ENCODE measurements at places on chromosomes 12 and 14.
A peak's percentile ranks its signal among the peaks of the same experiment; 100 is the strongest.

- DNase-seq, result peak; percentile 70
These were observed at the start of gene DDHD1 for GRCh38 chr14:53152887-53153701. Gene DDHD1, minus strand, starts transcription at chr14:53153323. Its CDS starts 225 bp downstream, at chr14:53153098.

DNA sequence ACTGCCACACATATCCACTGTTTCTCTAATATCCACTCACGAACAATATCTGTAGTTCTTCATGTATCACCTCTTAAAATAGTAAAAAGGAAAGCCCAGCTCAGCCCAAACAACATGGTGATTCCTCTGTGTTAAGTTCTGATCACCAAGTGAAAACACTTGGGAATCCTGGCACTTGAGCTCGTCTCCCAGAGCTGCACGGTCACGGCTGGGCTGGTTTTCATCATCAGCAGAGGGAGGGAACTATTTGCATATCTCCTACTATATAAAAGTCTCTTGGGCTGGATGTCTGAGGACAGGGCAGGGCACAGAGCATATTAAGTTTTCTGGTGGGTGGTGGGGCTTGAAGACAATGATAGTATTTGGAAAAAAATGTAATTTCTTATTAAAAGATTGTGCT, 870.6 kb downstream of the TMEM121 start:
- DNase-seq, result no peak

DNA sequence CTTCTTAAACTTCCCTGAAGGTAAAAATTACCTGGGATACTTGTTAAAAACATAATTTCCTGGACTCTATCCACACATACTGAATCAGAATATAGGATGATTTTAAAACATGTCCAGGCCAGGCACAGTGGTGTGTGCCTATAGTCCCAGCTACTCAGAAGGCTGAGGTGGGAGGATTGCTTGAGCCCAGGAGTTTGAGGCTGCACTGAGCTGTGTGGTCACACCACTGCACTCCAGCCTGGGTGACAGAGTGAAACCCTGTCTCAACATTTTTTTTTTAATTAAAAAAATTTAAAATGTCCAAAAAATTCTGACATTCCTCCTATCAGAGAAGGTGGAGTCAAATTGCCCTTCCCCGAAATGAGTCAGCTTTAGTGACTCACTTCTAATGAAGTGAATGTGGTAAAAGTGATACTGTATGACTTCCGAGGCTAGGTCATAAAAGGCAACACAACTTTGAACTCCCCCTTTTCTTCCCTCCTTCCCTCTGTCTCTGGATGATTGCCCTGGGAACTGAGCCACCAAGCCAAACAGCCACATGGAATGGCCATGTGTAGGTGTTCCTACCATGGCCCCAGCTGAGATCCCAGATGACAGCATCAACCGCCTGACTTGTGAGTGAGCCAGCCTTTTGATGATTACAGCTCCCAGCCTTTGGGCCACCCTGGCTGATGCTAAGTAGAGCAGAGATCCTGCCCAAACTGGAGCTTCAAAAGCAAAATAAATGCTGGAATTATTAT, 36.3 kb downstream of the LIMA1 start:
- DNase-seq, result no peak

DNA sequence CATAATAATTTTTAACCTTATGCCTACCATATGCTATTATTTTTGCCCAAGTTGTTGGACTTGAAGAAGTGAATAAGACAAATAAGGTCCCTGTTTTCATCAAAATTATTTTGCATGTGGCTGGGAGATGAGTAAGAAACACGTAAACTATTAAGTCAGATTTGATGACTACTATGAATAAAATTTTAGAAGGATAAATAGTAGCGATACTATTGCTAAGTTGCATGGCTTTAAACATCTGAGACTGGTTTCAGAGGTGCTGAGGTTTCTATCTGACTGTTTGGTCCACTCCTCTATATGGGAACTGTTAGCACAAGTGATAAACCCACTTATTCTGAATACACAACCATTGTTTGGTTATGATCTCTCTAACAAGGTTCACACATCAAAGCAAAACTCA, 674.3 kb upstream of the MDGA2 start:
- DNase-seq, result no peak

DNA sequence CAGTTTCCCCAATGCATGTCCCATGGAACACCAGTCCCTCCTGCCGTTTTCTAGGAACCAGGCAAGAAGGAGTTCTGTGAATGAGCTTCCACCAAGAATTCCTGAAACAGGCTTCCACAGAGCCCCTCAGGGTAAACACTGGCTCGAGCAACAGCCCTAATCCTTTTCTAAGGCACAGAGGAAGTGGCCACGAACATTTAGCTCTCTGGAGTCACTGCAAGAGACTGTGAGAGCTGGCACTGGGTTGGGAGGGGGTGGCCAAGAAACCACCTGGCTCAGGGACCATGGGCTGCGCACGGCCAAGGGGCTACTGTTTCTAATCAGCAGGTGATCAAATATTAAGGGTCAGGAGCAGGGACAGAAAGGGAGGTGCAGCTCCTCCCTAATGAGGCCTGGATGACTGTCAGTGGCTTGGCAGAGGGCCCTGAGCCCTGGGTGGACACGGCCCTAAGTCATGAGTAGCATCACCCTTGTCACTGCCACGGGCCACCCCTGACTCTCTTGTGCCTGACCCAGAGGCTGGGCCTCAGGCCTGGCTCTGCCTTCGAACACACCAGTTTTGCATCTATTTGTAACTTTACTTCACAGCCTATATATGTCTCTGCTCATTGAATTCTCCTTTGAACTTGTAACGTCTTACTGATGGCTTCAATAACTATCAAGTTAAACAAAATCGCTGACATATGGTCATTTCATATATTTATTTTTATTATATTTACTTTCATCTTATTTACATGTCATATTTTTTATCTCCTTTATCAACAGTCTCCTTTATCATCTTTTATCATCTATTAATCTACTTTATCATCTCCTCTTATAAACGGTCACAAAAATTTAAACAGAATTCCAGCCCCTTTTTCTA, 154.0 kb downstream of the DICER1 start:
- DNase-seq, result no peak

DNA sequence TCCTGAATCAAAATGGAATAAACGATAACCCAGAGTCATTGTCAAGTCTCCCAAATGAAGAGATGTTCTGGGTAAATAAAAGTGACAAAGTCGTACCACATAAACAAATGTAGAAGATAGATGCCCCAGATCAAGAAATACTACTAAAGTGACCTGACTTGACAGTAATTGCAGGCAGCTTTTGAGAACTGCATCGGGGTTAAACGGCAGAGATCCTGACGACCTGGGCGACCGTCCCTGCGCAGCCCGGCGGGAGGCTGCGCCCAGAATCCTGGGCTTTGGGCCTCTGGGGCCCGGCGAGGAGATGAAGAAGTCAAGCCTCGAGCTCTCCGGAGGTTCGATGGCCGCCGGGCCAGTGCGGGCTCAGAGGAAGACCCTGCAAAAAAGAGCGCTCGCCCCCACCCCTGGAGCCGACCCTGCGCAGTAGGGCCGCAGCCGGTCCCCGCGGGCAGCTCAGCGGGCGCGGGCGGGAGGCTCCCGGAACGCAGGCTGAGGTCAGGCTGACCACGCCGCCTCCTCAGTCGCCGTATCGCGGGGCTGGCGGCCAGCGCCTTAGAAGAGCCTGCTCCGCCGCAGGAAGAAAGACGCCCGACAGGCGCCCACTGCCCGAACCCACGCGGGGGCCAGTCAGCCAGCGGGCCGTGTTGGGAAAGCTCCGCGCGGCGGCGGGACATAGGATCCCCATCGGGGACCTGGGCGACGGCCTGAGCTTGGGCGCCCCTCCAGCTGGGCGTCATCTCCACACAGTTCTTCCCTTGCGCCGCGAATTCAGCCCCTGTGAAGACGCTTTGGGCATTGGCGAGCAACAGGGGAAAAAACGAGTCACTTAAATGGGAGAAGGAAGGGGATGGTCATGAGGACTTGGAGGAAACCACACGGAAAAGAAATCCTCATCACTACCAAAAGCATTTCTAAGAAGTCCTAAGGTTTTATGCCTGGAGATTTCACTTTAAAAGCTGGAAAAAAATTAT, 16.0 kb downstream of the NKX2-1 start:
- DNase-seq, result no peak

DNA sequence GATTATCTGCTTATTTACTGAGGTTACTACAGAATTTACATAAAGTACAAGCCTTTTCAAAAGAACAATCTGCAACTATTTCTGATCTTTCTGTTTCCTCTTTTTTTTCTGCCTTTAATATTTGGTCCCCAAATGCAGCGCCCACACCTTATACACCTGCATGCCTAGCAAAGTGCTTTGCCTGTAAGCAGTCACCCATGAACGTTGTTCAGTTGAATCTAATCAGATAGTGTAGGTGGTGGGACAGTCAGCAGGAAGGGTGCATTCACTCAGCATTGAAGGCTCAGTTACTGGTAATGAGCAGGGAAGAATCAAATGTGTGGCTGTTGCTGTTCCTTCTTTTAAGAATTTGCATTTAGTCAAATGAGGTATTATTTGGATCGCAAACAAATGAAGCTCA, 108.4 kb downstream of the GPR135 start:
- no peak for DNase-seq

GRCh38 chr14:105325716-105326567, 11.4 kb downstream of the PACS2 start:
- DNase-seq, result no peak

- no peak for DNase-seq
These were observed 2.0 kb downstream of the BBS10 start for GRCh38 chr12:76346236-76346635.

DNA sequence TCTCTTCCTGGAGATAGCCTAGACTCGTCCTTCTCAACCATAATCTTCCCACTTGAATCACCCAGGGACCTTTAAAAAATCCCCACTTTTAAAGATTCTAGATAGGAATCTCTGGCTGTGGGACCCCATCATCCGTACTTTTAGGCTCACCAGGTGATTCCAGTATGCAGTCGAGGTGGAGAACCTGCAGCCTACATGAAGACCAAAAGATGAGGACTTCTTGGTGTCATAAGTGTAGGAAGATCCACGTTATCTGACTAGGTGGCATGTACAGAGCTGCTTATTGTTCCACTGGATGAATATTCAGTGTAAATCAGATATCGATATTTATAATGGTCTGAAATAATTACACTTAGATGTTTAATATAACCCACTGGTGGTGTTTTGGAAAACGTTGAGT, 2.6 kb downstream of the PRKCH start:
- DNase-seq, result no peak

- peak; percentile 31 for DNase-seq
These were observed 8.2 kb downstream of the BCL11B start for GRCh38 chr14:99263564-99264330.

- no peak for DNase-seq
These were observed 66.7 kb downstream of the MED13L start for GRCh38 chr12:116210762-116211161.

- no peak for DNase-seq
These were observed 20.9 kb downstream of the RNASE9 start for GRCh38 chr14:20539906-20540305.

DNA sequence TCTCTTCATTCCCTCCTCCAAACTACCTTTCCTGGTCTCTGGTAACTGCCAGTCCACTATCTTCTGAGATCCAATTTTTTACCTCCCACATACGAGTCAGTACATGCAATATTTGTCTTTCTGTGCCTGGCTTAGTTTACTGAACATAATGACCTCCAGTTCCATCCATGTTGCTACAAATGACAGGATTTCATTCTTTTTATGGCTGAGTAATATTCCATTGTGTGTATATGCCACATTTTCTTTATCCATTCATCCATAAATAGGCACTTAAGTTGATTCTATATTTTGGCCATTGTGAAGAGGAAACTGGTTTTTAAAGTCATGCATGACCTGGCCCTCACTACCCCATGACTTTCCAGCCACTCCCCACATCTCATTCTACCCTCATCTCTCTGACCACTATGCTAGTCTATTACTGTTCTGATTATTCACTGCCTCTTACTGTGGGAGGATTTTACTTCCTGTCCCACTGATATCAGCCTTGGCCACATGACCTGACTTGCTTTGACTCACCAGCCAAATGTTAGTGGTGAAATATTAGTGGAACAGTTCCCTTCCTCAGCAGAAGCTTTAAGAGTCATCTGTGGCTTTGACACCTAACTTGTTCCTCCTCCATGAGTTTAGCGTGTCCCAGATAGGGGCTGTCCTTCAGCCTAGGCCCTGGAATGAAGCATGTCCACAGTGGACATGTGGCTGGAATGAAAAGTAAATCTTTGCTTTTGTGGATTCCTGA, 52.2 kb downstream of the GOLGA5 start:
- no peak for DNase-seq

- DNase-seq, result no peak
These were observed 47.9 kb downstream of the NEUROD4 start for GRCh38 chr12:55067701-55068100.

DNA sequence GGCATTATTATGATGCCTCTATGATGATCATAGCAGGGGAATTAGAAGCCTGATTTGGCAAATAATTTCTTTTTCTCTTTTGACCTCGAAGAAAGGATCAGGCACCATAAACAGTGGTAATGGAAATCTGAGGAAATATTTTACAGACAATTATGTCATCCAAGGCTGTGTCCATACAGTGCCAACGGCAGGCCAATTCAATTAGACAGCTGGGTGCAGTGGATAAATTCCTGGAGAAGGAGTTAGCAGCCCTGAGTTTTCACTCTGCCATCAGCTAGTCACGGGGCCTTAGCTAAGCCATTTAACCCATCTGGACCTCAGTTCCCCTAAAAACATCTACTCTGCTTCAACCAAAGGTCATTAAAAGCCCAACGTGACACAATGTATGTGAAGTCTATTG, 4.1 kb downstream of the TPH2 start:
- no peak for DNase-seq

DNA sequence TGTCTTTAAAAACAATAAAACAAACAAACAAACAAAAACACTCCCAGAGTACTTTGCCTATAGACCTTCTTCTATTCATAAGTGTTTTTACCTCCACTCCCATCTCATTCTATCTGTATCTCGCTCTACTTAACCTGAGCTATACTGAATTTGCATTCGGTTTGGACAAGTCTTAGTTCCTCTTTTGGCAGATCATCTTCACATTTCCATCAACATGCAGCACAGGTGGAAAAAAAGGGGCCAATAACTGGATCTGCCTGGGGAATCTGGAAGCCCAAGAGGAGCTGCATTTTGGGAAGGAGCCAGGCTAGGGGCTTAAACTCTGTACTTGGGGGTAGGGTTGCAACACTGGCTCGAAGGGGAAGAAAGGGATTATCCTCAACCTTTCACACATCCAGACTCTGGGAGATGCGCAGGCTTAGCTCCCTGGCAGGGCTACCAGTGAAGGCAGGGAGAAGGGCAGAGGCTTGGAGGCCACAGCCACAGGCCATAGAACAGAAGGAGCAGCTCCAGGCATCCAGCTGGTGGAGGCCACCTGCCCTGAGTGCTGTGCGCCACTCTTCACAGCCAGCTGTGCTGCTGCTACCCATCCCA, 4.1 kb downstream of the NINJ2 start:
- DNase-seq, result no peak

DNA sequence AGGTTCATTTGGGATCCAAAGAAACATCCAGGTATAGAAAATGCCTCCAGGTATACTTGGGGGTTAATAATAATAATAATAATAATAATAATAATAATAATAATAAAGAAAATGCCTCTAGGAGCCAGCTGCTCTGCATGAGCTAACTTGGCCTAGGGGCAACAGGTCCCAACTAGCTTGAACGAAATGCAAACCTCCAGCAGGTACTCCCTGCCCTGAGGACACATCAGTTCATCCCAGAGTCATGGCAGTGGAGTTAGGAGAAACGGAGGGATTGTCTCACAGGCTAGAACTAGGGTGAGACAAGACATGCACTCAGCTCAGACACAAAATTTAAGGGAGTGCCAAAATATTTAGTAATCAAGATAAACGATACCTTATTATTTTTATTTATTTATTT, 12.5 kb upstream of the TMEM229B start:
- no peak for DNase-seq

- no peak for DNase-seq
These were observed 24.7 kb upstream of the MYBPC1 start for GRCh38 chr12:101570047-101570446.

Data from T-helper 2 cell (primary cell).